ENCODE measurements at places on chromosomes 7 and 10. TPM values are rescaled to one million over a fixed set of nuclear protein-coding genes. Genes with fewer than 3 reads are reported as not detected.

OR2A12 gene
- total RNA-seq: not detected

WIPF3 gene
- not detected for total RNA-seq

SORBS1 gene
- 2.4 TPM for total RNA-seq

WEE2 gene
- not detected for total RNA-seq

ZNF804B gene
- total RNA-seq: not detected

MNX1 gene
- total RNA-seq: not detected

HIP1 gene
- 6.8 TPM for total RNA-seq
